ENCODE measurements at places on chromosomes 1 and 21. TPM values are rescaled to one million over a fixed set of nuclear protein-coding genes. Genes with fewer than 3 reads are reported as not detected.

The LRRC53 gene
- polyA plus RNA-seq: not detected

- DNase-seq: peak; percentile 79
These were observed 44.2 kb upstream of the MARK1 start for GRCh38 chr1:220483700-220484099.

DNA sequence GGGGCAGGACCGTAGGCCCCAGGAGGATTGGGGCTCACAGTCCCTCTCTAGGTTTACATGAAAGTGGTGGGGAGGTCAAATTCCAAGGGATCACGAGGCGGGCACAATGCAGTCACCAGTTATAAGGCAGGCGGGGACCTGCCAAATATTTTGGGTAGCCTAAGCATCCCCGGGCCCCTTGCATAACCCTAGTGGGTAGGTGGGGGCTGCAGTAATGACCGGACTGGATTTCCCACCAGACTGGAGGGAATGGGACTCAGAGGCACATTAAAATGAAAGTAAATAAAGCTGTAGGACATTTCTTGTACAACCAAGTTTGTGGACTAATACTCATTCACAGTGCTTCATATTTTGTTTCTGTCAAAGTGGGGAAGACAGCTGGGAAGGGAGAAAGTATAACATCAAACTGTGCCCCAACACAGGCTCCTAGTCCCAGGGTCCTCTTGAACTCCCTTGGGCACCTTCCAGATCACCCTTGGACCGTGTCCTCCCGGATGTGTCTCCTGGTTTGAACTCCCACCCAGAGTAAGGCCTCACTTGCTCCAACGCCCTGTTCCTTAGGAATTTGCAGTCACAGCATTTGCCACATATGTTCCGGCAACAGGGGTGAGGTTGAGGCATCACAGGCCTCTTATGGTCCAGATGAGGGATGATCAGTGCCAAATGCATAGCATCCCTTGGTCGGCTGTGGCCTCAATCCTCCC lies 28.4 kb upstream of the KIAA0040 start:
- DNase-seq: no peak

GRCh38 chr1:147612366-147612765 lies 58.0 kb downstream of the ACP6 start:
- no peak for DNase-seq

GRCh38 chr21:40466893-40467483 lies 380.0 kb downstream of the DSCAM start:
- DNase-seq: peak; percentile 17

DNA sequence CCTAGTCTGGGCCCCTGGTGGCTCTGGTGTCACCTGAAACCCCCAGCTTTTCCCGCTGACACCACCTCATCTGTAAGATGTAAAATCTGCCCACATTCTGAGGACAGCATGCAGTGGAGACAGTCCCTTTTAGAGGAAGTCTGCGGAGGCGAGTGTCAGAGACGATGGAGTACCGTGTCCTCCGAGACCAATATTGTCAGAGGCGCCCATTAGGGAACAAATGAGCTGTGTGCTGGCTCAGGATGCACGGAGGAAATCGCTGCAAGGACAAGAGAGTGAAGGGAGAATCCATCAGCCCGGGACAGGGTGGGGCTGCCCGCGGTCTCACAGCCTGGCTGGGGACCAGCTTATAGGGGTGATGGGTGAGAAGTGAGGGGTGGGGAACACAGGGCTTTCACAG lies 214.8 kb downstream of the MATN1 start:
- DNase-seq: no peak

DNA sequence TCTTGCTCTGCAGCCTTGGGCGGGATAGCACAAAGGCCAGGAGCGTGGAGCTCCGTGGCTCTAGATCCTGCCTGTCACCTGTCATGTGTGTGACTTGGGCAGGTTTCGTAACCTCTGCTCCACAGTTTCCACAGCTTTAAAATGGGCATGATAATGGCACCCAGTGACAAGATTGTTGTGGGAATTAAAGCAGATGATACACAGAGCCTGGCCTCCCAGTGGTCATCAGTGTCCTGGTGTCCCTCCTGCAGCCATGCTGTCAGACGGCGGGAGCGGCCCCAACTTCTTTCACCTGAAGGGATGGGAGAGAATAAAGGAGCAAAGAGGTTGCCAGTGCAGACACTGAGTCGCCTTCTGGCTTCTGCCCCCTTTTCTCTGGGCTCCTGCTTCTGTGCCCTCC lies 61.5 kb downstream of the SLC37A1 start:
- no peak for DNase-seq

The C8B gene
- not detected for polyA plus RNA-seq

DNA sequence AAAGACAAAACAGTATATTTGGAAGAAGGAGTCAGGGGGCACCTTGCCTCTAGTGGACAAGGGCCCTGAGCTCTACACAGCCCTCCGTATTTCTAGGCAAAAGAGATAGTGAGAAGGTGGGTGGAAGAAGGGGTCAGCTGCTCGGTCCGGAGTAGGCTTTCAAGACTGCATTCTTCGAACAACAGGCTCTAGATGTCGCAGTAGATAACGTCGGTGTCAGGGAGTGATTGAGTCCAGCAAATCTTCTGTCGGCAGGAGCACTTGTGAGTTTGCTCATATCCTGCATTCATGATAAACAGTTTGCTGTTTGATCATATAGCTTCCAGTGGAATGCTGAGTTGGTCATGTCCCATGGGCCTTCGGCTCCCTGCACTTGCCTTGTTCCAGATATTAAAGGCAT lies 36.8 kb downstream of the DIPK1A start:
- no peak for DNase-seq

DNA sequence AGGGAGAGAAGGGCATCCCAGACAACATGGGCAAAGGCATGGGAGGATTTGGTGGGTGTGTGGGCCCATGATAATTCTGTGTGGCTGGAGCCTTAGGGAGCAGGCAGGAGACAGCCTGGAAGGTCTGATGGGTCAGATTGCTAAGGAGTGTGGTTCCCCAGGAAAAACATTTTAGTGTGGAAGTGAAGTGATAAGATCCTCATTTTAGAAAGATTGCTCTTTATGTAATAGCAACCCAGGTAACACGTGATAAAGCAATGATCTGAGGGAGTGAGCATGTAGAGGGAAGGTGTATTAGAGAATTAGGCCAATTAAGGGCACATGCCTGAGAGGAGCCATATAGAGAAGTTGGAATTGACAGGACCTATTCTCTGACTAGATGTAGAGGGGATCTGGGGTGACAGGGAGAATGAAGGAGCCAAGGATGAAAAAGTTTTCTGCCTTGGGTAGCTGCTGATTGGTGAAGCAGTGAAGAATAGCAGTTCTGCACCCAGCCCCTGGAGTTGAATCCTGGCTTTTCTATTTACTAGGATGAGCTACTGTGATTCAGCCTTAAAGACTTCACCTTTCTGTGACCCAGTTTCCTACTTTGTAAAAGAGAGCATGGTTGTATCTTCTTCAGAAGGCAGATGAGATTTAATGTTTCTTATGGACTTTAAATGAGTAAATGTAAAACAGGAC lies 18.7 kb upstream of the SLAMF6 start:
- DNase-seq: no peak

DNA sequence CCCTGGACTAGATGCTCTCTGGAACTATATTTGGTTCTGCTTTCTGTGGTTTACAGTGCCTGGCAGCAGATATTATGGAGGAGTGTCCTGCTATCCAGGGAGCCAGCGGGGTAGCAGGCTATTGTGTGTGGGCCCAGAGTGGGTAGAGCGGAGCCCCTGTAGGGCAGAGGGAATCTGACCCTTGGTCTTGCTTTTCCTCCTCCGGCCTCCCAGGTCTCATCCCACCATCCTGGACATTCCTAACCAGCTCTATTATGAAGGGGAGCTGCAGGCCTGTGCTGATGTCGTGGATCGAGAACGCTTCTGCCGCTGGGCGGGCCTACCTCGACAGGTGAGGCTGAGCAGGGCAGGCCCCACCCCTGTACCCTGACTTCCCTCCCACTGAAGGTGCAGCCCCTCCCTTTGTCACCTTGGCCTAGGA lies 9.1 kb downstream of the RHOC start:
- DNase-seq: no peak

The FAM3B gene
- 0.18 TPM for polyA plus RNA-seq

- DNase-seq: no peak
These were observed 42.8 kb downstream of the DPH5 start for GRCh38 chr1:100982793-100983192.

The APCS gene
- polyA plus RNA-seq: not detected

GRCh38 chr1:7199077-7199779 lies 414.0 kb downstream of the CAMTA1 start:
- no peak for DNase-seq

The ANGPTL1 gene
- polyA plus RNA-seq: 63.0 TPM

DNA sequence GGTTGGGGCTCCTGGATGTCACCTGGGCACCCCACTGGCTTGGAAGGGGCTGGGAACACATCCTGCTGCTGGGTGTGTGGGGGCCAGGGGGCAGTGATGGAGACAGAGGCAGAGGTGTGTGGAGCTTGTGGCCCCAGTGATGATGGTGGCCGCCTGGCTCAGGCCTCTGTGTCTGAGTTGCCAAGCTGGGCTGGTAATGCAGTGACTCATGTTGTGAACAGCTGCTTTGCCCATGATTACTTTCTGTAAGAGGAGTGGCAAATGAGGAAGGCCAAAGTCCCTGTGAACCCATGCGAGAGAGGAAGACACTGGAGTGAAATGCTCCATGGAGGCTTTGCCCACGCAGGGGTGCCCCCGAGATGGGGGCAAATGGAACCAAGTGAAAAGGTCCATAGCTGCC lies 86.8 kb downstream of the KCNJ6 start:
- no peak for DNase-seq

- DNase-seq: no peak
These were observed 31.7 kb upstream of the CAPZB start for GRCh38 chr1:19517017-19517416.

The RUNX3 gene
- 0.43 TPM for polyA plus RNA-seq

The SIPA1L2 gene
- polyA plus RNA-seq: 36.0 TPM

The PTPRU gene
- polyA plus RNA-seq: 14.1 TPM

The CCDC30 gene
- polyA plus RNA-seq: 2.3 TPM

The FAM167B gene
- polyA plus RNA-seq: 4.0 TPM

All from forelimb muscle (tissue), 1 donor.